NCI-H460 (cell line): ENCODE measurements at places on chromosomes 5 and 9.

DNA sequence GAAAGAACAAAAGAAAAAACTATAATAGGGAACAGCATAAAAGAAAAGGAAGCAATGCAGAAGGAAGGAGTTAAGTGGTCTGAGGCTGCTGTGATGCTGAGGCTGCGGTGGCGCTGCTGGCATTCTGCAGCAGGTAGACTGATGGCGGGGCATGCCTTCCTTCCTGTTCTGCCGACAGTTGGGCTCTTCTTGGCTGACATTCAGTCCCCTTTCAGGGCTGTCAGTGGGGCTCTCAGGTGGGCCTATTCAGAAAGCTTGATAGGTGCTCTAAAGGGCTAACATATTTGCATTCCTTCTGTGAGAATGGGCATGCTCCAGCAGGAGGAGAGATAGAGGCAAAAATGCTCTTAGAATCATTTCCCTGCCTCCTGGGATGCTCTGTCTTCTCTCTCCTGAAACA lies 5.1 kb upstream of the CLINT1 start:
- no peak for DNase-seq

- DNase-seq: no peak
These were observed 48.4 kb downstream of the MRPL36 start for GRCh38 chr5:1751026-1751863.

- no peak for DNase-seq
These were observed 711.8 kb upstream of the CTNND2 start for GRCh38 chr5:12616093-12616492.

GRCh38 chr9:7174884-7175283 lies 417.1 kb downstream of the KDM4C start:
- no peak for DNase-seq

DNA sequence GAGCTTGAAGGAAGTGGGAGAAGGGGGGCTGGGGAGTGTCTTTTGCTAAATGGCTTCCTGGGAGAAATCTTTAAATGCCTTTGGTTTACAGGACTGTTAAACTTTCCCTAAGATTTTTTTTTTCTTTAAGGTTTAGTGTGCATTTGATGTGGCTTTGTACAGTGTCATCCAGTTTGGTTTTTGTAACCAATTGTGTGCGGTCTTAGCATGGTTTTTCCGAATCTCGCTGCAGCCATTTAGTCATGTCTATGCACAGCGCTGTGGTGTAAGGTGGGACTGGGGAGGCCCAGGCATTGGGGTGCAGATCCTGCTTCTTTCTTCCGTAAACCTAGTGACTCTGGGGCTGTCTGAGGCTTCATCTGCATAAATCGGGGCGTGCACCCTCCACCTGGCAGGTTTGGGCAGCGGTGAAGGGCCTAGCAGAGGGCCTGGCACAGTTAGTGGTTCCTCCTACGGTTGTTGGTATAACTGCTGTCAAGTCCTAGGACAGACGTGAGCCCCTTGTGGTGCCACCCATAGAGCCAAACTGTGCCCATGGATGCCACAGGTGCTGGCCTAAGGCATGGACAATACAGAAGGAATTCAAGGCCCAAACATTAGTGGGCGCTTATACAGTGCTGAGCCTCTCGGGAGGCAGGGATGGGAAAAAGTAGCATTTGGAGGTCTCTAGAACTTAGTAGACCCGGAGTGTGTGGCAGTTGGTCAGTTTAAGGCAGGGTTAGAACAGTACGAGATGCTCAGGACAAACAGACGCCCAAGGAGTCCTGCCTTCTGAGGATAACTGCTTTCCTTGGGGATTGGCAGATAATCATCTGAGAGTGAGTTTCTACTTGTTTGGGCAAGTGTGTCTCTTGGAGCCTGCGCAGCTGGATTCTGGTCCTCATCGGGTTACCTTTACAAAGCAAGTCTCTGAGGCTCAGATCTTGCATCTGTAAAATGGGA lies 1.5 kb downstream of the PRRC2B start:
- DNase-seq: no peak

DNA sequence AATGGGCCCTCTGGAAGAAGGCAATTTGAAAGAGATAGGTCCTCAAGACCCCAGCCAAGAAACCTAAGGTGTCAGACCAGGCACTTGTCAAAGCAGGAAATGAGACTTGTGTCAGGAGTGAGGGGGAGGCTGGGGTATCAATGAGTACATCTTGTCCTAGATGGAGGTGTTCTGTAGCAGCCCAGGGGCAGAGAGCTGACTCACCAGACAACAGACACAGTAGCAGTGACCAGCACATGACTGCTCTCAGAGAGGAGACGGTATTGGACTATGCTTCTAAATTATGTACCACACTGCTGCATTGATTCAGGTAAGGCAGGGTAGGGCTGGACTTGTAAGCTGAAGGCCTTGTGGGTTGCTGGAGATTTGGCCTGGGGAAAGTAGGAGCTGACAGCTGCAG lies 551.2 kb upstream of the KLF4 start:
- no peak for DNase-seq

GRCh38 chr9:99016681-99017387 lies 73.1 kb downstream of the COL15A1 start:
- DNase-seq: no peak

GRCh38 chr5:132303589-132303988 lies 9.4 kb downstream of the SLC22A4 start:
- DNase-seq: no peak

- DNase-seq: no peak
These were observed 25.1 kb downstream of the QRFP start for GRCh38 chr9:130871395-130872062.

GRCh38 chr5:36174119-36174518 lies 22.2 kb downstream of the SKP2 start:
- DNase-seq: no peak

DNA sequence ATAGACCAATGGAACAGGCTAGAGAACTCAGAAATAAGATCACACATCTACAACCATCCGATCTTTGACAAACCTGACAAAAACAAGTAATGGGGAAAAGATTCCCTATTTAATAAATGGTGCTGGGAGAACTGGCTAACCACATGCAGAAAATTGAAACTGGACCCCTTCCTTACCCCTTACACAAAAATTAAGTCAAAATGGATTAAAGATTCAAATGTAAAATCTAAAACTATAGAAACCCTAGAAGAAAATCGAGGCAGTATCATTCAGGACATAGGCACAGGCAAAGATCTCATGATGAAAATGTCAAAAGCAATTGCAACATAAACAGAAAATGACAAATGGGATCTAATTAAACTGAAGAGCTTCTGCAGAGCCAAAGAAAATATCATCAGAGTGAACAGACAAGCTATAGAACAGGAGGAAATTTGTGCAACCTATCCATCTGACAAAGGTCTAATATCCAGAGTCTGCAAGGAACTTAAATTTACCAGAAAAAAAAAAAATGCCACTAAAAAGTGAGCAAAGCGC lies 43.8 kb downstream of the MRPS27 start:
- no peak for DNase-seq

DNA sequence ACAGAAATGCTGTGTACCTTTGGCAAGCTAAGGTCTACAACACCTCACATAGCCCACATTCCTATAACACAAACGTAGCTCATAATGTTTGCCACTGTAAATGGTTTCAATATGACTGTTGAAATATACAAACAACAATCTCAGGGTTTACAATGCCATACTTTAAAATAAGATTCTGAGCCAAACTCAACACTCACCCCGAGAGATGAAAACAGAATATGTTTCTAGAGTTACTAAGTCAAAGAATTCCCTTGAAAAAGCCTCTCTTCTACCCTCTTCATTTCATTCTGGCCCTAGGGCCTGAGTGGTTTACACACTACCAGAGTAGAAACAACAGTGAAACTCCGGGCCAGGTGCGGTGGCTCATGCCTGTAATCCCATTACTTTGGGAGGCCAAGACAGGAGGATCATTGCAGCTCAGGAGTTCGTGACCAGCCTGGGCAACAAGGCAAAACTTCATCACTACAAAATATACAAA lies 72.6 kb downstream of the MYO10 start:
- no peak for DNase-seq

DNA sequence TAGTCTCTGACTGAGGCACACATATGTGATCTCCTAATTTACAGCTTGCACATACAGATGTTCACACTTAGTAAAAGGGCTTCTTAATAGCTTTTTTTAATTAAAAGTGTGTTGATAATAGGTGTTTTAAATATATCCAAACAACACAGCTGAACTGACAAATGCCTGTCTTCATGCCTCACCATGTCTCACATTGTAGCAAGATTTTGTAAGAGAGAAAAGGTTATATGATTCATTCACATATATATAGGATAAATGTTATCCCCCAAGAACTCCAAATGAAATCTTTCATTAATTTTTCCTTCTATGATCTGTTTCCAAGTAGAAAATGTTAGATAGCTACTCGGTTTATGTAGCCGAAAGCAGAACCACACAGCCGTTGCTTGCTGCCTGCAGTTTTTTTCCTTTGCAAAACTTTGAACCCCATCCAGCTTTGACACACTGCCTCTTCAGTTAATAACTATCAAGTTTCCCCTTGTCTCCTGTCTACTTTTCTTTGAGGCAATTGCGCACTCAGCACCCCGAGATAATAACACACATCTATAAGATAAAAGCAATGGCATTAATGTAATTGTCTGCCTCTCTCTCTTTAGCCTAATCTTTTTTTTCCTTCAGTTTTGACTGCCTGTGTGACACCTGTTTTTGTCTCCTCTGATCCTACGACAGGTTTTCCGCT lies 299.2 kb downstream of the BNC2 start:
- DNase-seq: no peak

DNA sequence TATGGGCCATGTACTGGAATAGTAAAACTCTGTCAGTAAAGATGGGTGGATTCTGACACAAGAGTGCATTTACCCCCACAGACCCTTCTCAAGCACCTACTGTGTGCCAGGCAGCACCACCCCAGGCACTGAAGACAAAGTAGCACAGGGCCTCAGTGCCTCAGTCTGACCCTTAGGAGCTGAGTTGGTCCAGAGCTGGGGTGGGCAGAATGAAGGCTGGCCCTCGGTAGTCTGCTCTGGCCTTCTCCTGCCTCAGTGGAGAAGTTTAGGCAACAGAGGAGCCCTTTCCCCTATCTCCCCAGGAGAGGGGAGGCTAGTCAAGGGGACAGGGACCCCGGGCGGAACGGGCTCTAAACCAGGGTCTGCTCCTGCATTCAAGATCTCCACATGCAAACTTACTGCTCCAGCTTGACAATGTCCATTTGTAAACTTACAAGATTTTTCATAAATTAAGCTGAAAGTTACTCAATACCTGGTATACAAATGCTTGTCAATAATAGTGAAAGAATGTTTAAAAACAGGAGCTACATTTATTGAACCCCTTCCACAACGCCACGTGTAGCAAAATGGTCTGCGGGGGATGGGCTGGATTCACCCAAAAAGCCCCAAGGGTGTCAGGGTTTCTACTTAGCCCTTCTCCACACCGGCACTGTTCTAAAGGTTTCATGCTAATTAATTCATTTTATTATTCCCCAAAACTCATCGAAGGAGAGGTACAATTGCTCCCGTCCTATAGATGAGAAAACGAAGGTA lies 1.5 kb downstream of the VDAC1 start:
- no peak for DNase-seq

GRCh38 chr5:176629853-176630680 lies at the start of the genes EIF4E1B and SNCB:
TSS of gene EIF4E1B (plus strand) at chr5:176630675. CDS start at chr5:176642788, 12,113 bp downstream.
TSS of gene SNCB (minus strand) at chr5:176630534. CDS start at chr5:176629654, 880 bp downstream.
- peak; percentile 36 for DNase-seq

DNA sequence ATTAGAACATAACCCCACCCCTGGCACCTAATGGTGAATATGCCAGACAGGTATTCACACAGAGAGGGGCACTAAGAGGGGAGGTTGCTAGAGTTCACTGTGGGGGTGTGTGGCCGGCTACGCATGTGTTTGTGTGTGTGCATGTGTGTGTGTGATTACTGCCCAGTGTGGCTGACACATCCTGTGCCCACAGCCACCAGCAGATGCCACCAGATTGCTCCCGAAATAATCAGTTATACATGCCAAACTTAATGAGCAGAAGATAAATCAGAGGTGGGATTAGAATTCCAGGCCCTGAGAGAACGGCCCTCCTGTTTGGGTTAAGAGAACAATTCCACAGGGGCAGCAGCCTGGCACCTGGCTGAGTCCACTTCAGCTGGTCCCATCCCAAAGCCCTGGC lies 91.8 kb upstream of the TBCA start:
- DNase-seq: no peak

DNA sequence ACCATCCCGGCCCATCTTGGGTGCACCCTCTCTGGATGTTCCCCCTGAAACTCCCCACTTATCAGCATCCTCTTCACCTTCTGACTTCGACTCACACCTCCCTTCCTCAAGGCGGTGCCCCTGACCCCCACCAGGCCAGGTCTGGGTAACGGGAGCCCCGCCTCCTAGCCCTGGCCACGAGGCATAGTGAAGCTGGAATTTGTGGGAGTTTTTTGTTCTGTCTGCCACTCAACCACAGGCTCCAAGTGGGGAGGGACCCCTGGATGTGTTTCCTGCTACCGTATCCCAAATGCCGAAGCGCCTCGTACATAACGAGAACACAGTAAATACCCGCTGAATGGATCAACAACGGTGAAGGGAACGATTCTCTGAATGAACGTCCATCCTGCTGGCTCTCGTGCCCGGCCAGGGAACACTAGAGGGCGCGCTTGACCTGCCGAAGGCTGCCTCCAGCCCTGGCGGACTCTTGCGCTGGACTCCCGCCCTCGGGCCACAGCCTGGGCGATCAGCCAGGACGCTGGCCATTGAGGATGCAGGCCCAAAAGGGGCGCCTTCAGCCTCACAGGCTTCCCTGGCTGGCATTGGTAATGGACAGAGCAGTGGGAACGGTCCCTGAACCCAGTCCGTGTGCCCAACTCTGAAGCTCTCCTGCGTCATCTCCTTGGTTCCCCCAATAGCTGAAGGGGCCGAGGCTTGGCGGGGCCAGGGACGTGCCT lies 47.3 kb upstream of the PHYKPL start:
- DNase-seq: peak; percentile 70

DNA sequence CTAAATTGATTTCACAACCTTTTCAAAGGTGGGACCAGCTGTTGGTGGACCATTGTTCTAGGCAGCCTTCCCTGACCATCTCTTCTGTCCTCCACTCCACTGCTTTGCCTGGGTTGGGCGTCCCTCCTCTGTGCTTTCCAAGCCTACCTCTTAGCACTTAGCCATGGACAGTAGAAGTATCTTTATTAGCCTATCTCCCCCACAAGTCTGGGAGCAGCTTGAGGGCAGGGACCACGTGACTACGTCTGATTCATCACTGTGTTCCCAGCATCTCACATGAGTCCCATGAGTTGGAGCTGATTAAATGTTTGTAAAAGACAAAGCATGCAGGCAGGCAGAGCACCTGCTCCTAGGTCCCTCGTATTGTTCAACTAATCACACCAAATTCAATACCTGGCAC lies 20.9 kb downstream of the MORN5 start:
- DNase-seq: no peak

GRCh38 chr5:172929371-172929838 lies 29.8 kb upstream of the RPL26L1 start:
- no peak for DNase-seq

GRCh38 chr9:130444565-130445221 lies at the start of gene ASS1:
TSS of gene ASS1 (plus strand) at chr9:130444961. CDS start at chr9:130452229, 7,268 bp downstream.
- DNase-seq: peak; percentile 58
